ENCODE measurements at places on chromosomes 6 and 20.
A peak's percentile ranks its signal among the peaks of the same experiment; 100 is the strongest.

DNA sequence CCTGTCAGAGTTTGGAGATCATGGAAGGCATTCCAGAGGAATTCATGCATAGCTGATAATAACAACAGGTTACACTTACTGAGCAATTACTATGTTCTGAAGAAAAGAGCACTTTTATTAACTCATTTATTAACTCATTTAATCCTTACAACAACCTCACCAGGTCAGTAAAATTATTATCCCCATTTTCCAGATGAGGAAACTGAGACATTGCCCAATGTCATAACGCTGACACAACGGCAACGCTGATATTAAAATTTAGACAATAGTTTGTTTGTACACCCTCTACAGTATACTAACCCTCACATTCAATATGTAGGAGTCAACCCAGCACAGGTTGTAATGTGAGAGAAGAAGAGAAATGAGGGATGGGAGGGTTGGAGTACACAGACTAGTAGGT, 105.0 kb downstream of the RNGTT start:
- no peak for DNase-seq

- no peak for DNase-seq
Measured at GRCh38 chr6:12801141-12801540, 84.6 kb downstream of the PHACTR1 start.

GRCh38 chr6:68226460-68226859, 408.6 kb upstream of the ADGRB3 start:
- DNase-seq = no peak

- no peak for DNase-seq
Measured at GRCh38 chr20:57283860-57284259, 17.4 kb upstream of the BMP7 start.

DNA sequence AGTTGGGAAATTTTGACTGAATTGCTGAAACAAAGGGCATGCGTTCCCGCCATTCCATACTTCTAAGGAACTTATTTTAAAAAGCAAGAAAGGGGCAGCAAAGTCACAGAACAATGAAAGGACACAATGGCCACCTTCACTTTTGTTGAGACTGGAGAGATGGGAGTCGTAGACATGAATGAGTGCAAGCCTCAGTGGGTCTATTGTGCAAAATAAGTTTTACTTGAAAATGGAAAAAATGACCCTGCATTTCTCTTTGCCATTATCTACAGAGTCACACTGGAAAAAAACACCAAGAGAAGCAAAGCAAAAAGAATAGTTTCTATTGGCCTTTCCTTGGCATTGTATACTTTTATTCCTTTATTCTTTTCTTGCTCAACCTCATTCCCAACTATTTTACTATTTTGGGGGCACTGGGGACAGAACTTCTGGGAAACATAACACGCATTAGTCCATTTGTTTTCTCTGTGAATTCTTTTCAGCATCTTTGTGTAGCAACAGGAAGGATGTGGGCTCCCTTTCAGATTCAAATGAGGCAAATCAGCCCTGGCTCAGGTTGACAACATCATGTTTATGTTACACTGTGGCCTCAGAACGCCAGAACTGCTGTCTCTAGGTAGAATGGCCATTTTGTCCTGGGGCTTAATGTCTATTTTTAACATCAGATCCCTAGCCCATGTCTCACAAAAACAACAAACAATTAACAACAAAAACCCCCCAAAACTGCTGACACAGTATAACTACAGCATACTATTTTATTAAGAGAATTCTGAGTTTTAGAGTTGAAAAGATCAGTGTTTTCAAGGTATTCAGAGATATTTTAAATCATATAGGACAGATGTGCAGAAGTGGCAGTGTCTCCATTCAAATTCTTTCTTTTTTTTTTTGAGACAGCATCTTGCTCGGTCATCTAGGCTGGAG, 122.2 kb downstream of the FYN start:
- no peak for DNase-seq

GRCh38 chr6:3825851-3826581, 23.2 kb upstream of the FAM50B start:
- peak; percentile 86 for DNase-seq

GRCh38 chr6:111688331-111688730, 82.7 kb upstream of the TRAF3IP2 start:
- no peak for DNase-seq

Data from left ventricle myocardium inferior (tissue), 1 donor.